Right lobe of liver (tissue), 6 donors: ENCODE measurements at places on chromosomes 5 and 9. TPM values are rescaled to one million over a fixed set of nuclear protein-coding genes. Genes with fewer than 3 reads are reported as not detected.

GRCh38 chr9:124381170-124381945, 33.9 kb downstream of the PSMB7 start:
- no peak for DNase-seq

SPATA6L gene
- total RNA-seq, result 18.8 TPM

LCN12 gene
- 36.4 TPM for total RNA-seq

DNA sequence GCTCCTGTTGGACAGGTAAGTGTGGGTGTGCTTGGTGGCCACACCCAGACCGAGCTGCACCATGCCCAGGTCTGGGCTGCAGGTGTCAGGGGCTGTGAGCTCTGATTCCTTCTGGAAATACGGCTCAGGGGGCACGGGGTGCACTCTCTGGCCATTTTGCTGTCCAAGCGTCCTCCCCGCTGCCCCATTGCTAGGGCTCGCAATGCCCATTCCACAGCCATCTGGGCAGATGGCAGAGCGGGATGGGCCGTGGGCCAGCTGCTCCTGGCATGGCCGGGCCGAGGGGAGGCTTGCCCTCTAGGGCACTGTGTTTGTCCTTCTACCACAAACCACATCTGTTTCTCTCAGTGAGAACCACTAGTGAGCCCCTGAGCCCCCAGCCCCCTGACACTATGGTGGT, 67.9 kb upstream of the RXRA start:
- peak; percentile 53 for DNase-seq

- no peak for DNase-seq
These were observed 16.8 kb upstream of the ATP6V1G1 start for GRCh38 chr9:114570742-114571141.

- DNase-seq, result peak; percentile 72
These were observed 29.9 kb downstream of the CD180 start for GRCh38 chr5:67166460-67167285.

DNA sequence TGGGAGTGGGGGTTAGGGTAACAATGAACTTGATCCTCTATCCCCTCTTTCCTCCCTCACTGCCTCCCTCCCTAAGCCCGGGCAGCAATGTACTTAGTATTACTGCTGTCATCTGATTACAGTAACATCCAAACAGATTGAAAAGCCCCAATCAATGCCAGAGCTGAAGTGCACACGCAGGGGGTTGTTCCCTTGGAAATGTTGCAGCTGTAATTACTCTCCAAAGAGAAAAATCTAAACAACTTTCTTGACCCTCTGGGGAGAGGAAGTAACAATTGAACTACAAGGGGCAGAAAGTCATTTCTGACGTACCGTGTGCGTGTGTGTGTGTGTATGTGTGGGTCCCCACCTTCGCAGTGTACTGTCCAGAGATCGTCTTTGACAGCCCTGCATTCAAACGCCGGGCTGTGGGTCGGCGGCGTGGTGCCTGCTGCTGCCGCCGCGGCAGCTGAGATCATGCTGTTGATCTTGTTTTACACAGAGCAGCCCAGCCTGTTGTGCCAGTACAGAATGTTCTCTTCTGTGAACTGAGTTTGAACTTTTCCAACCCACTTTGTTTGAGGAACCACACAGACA, 66.0 kb upstream of the KLF9 start:
- peak; percentile 73 for DNase-seq

- DNase-seq, result no peak
These were observed 7.4 kb downstream of the TBC1D2 start for GRCh38 chr9:98247831-98248657.

GRCh38 chr9:86734771-86735170, 212.5 kb downstream of the GAS1 start:
- DNase-seq, result no peak

DNA sequence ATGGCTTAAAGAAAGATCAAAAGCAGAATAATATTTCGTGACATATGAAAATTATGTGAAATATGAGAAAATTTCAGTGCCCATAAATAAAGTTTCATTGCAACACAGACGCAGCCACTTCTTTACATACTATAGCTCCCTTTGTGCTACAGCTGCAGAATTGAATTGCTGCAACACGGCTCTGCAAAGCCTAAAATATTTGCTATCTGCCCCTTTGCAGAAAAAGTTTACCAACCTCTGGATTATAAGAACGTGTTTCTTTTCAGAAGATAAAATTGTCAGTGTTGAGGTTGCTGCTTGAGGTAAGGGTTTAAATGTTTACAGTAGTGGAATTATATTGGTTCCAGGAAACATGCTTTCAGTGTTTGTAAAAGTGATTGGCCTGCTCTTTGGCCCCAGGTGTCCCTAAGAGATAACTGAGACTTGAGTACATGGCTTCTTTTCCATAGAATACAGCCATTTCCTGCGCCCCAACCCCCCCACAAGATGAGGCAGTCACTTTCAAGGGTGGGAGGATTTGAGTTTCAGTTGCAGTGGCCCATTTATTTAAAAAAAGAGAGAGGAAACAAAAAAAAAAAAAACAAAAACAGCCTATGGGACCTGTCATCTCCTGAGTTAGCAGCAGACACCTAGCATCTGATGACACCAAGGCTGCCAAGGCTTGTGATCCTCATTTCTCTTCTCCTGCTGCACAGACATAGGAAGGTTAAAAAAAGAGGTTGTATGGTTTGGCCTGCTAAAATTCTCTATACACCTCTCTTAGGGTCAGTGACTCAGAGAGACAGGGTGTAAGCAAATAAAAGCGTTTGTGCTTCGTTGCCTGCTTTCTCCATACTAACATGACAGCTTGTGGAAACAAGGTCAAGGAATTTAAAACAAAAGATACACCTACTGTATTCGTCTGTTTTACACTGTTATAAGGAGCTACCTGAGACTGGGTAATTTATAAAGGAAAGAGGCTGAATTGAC, 28.0 kb upstream of the HTR4 start:
- no peak for DNase-seq

- DNase-seq, result peak; percentile 48
These were observed 22.8 kb upstream of the NDST1 start for GRCh38 chr5:150484964-150485692.

- no peak for DNase-seq
These were observed 84.3 kb upstream of the RAPGEF1 start for GRCh38 chr9:131824155-131824594.

- no peak for DNase-seq
These were observed 77.5 kb upstream of the FBN2 start for GRCh38 chr5:128615578-128615977.

- DNase-seq, result no peak
These were observed 13.9 kb downstream of the SLC23A1 start for GRCh38 chr5:139369181-139369580.

DNA sequence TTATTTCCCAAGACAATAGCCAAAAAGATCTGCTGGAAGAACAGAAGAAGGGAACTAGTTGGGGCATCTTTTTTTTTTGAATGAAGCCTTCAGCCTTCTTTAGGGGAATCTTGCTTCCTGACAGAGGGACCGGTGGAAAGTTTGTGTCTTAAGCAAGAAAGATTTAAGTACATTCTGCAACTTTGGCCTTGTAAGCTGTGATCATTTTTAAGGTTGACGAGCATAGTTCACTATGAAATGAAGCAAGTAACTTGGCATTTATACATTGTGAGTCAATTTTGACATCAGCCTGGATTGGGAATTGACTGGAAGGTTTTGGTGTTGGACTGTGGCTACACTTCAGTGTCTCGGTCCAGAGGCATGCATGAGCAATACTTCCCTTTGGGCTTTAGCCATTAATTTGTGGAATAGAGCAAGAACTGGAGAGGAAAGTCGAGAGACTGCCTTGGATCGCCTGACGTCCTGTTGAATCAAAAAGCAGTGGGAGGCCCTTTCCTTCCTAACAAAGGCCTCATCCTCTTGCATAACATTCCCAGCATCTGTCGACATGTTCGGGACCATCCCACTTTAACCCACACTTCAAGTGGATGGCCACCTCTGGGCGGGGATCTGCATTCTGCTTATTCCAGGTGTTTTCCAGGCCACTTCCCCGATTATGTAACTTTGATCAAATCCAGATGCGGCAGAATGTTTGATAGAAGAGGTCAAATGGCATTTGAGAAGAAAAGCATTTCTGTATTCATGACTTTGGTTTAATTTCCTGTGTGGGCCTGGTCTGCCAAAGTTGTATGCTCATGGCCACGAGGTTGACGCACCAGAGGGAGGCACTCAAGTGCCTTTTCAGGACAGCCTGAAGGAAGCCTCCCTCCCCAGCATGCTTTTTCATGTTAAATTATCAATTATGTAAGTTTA, 12.5 kb downstream of the ABL1 start:
- DNase-seq, result peak; percentile 59

GRCh38 chr9:126643945-126644527, 30.3 kb downstream of the LMX1B start:
- DNase-seq, result no peak

- DNase-seq, result no peak
These were observed 58.2 kb downstream of the IPPK start for GRCh38 chr9:92611621-92612285.

NSD1 gene
- 25.2 TPM for total RNA-seq

DNA sequence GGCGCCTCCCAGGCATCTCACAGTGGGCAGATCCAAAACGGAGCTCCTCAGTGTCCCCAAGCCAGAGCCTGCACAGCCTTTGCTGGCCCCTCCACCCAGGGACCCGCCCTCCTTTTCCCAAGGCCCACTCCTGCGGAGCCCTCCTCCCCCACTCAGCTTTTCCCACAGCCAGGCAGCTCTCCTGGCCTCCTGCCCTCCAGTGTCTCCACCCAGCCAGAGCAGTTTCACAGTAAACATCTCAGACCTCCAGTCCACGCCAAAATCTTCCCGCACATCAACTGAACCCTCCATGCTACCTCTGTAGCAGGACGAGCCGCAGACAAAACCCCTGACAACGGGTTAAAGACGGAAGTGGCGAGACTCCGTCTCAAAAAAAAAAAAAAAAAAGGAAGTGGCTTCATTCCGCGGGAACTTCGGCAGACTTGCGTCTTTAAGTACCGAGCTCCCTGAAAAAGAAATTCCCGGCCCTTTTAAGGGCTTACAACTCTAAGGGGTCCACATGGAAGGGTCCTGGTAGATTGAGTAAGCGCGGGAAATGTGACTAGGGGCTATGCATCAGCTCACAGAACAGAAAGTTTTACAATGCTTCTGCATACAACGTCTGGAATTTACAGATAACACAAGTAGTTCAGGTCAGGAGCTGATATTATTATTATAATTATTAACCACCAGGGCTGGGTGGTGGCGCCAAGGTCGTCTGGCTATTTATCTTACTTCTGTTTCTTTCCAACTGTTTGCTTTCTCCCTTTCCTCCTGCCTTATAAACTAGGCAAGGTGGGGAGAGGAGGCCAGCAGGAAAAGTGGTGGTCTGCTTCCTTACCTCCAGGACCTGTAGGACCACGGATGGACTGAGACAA, 11.4 kb upstream of the GRIN1 start:
- no peak for DNase-seq

CENPK gene
- 0.37 TPM for total RNA-seq

SPINK1 gene
- 823 TPM for total RNA-seq

PCDHGA8 gene
- total RNA-seq, result 0.38 TPM

ANKRD18A gene
- total RNA-seq, result 1.3 TPM

CCL27 gene
- total RNA-seq, result not detected

DNA sequence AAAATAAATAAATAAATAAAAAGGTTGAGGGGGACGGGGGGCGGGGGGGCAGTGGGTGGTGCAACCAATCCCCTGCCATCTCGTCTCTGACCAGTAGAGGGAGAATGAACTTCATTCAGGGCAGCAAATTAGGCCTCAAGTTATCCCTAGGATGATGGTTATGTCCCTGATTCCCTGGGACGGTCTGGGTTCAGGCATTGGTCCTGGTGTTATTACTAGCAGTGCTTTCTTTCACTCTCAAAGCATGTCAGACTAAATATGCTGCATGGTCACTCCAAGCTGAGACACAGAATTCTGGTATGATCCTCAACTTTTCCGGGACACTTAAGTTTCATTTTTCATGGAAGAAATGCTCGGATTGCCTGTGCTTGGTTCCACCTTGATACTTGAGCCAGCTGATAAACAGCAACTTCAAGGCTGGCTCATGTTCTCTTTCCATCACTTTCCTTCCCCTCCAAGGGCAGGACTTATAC, 59.4 kb downstream of the DAP start:
- DNase-seq, result no peak

PLAC8L1 gene
- not detected for total RNA-seq

DNA sequence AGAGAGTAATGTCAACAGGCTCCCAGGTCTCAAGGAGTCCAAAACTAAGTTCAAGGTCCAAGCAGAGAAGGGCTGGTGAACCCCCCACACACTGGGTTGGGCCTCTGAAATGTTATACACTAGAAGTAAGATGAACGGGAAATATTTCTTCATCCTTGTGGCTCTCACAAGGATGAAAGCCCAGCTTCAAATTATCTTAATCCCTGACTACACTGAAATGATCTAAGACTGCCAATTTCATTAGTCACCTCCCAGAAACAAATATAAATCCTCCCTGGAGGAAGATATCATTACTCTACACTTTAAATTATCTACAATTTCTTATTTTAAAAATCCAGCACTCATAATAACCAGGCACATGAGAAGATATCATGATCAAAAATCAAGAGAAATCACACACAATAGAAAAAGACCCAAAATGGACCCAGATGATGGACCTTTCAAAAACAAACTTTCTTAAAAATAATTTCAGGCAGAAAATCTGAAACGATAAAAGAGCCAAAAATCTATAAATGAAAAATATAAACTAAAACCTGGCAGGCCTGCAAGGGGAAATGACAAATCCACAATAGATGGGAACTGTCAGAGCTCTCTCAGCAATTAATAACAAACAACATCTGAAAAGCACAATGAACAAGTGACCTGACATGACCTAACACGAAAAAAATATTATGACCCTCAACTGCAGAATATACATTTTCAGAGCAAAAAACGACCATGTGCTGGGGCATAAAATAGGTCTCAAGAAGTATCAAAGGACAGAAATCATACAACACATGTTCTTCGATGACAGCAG, 117.4 kb downstream of the GPR21 start:
- no peak for DNase-seq

LCN10 gene
- total RNA-seq, result 0.39 TPM

DNA sequence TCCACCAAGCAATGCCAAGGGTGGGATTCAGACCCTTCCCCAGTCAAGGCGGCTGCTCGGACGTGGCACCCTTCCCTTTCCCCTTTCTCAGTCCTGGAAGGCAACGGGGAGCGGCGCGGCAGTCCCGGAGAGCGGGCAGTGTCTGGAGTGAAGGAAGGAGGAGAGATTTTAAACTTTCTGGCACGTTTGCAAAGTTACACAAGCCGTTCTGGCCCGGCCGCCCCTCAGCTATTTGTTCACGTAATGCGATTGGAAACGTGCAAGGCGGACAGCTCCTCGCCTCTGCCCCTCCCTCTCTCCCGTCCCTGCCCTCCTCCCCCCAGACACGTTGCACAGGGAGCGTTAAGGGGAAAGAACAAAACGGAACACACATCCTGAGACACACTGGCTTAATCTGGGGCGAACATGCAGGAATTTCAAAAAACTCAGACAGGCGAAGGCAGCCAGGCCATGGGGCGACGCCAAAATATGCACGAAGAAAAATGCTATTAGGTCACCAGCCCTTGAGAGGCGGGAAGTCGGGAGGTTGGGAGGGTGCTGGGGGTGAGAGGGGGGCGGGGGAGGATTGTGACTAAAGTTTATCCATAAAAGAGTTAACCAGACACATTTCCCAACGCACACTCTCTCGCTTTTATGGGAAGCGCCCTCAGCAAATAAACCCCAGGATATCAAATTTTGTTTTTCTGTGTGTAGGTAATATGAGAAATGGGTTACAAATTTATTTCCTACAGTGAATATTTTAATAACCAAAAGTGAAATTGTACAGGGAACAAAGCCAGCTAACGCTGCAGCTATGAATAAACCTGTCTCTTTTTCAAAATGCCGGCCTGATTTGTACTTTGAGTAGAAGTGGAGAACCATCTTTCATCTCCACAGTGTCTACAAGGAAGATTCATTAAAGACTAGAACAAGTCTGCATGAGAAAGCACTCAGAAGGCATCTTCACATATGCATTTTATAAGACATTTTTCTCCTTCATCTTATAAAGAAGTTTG, at the start of gene LOX:
Gene LOX, minus strand, starts transcription at position 144 of the 995 bp plus-strand sequence. CDS start 274 bp downstream, outside the sequence.
- peak; percentile 68 for DNase-seq

SFXN1 gene
- 89.0 TPM for total RNA-seq
